ENCODE measurements at places on chromosomes 5 and 9.

- no peak for DNase-seq
Observed at GRCh38 chr5:180718810-180719453, 20.9 kb downstream of the OR2Y1 start.

GRCh38 chr5:96329886-96330529, 103.0 kb downstream of the PCSK1 start:
- DNase-seq: no peak

DNA sequence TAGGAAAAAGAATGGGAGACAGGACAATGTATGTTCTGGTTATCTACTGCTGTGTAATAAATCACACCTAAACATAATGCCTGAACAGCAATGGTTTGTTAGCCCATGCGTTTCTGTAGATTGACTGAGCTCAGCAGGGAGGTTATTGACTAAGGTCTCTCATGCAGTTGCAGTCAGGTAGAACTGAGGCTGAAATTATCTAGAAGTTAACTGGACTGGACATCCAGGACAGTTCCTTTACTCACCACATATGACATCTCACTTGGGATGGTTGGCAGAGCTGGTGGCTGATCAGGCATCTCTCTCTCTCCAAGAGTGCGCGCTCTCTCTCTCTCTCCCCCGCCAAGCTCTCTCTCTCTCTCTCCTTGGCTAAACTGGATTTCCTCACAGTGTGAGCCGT, 8.9 kb upstream of the FOXB2 start:
- DNase-seq: no peak

DNA sequence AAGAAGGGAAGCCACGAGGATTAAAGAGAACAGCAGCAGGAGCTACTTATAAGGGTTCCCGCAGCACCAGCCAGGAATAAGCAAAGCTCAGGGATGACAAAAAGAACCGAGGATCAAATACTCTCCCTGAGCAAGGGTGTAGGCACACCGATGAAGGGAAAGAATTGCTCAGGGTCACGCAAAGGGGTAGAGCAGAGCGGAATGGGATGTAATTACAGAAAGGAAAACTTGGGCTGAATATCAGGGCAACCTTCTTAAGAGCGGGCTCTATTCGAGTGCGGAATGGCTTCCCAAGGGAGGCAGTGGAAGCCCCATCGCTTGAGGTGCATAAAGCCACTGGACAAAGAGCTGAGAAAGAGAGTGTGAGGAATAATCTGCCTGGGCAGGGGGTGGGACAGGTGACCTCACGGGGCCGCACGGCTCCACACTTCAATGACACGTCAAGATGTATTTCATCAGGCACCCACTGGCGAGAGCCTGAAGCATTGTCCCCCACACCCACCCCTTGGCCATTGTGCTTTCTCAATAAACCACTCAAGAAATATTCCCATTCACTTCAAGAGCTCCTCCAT, 162.2 kb downstream of the EBF1 start:
- DNase-seq: no peak

- DNase-seq: no peak
Observed at GRCh38 chr5:125197321-125197720, 450.9 kb upstream of the ZNF608 start.

GRCh38 chr5:1789834-1790471, 9.7 kb downstream of the MRPL36 start:
- DNase-seq: no peak

DNA sequence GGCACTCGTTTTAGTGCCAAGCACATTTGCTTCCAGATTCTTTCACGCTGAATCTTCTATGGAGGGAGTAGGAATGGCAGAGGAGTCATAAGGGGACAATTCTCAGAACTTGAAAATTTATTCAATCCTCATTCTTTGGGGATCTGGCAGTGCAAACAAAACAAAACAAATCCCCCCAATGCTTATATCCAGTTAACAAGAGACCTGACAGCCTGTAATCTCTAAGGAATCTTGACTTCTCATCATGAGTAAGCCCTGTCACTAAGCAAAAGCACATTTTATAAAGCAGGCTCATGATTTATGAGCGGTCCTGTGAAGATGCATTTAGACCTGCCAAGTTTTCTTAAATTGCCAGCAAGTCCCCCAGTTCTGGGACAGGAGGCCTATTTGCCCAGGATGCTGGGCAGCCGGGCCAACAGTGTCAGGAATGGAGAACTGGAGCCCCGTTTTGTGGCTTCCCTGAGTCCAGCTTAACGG, 513.9 kb downstream of the CTNND2 start:
- no peak for DNase-seq

DNA sequence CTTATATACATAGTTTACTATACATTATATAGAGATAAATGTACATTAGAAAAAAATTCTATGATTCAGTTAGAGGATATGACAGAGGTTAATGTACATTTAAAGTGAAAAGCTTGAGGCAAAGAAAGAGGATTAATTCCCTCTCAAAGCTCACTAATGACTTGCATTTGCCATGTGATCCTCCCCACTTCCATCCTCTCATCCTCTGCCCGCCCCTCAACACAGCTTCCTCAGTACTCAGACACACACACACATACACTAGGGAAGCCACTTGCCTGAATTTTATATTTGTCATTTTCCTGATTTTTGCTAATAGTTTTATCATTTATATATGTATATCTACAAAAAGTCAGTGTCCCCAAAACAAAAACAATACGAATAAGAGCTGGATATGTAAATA, 764.5 kb downstream of the EFNA5 start:
- no peak for DNase-seq

DNA sequence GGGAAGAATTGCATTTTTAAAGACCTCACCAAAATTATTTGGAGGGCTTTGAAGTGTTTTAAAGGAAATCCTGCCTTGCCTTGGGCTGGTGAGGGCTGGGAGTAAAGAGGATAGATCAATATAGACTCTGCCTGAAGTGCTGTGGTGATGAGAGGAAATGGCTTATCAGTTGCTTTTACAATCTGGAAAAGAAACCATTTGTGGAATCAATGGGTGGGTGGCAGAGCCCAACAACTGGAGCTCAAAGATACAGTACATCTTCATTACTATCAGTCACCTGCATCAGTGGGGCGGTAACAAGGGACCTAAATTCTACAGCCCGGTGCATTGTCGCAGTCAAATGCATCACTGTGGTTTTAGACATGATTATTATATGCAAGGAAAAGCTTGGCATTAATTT, 41.5 kb upstream of the HMHB1 start:
- no peak for DNase-seq

DNA sequence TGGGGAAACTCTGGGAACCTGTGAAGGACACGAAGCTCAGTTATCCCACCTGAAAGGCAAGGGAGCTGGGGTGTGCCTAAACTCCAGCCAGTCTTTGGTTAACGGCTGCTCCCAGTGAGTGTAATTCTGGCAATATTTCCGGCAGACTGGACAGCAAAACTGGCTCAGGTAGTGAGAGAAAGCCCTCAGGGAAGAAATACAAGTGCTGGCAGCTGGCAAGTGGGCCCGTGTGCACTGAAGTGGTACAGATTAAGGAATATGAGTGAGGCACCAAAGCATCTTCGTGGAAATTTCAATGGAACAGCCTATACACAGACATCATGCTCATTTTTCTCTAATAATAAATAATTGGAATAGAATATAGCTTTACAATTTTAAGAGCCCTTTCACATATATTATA, 56.2 kb downstream of the ABHD17B start:
- no peak for DNase-seq

DNA sequence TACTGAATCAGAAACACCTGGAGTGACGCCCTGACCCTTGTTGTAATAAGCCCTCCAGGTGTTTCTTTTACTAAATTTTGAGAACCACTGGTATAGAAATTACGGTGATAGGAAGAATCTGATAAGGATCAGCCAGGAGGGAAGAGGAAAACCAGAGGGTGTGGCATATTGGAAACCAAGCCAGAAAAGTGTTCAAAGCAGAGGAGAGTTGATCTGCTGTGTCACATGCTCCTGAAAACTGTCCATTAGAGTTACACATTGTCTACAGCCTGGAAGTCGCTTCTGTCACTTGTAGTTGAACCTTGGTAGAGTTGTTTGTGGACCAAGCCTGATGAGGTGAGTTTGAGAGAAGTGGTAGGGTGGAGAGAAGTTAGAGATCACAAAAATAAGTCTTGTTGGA, 497.4 kb downstream of the ENC1 start:
- DNase-seq: no peak

- no peak for DNase-seq
Observed at GRCh38 chr5:66872736-66873331, 276.6 kb downstream of the MAST4 start.

- DNase-seq: no peak
Observed at GRCh38 chr5:45648744-45649143, 47.4 kb downstream of the HCN1 start.

GRCh38 chr9:104606152-104606551, 725 bp upstream of the OR13C2 start:
- no peak for DNase-seq

DNA sequence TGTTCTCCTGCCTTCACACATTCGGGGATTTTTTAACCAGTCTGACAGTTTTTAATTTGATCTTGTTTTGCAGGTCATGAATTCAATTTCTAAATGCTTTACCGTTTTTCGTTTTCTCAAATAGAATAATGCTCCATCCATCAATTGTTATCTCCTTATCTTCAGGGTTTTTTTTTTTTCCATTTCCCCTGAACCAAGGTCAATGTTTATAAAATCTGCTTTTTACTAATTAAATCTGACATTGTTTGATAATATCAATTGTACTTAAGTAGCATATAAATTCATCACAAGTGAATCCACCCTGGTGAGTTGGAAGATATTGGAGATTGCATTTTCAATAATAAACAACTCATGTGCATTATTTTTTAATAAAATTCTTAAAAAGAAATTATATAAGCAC, 2004.6 kb upstream of the WWC1 start:
- no peak for DNase-seq

DNA sequence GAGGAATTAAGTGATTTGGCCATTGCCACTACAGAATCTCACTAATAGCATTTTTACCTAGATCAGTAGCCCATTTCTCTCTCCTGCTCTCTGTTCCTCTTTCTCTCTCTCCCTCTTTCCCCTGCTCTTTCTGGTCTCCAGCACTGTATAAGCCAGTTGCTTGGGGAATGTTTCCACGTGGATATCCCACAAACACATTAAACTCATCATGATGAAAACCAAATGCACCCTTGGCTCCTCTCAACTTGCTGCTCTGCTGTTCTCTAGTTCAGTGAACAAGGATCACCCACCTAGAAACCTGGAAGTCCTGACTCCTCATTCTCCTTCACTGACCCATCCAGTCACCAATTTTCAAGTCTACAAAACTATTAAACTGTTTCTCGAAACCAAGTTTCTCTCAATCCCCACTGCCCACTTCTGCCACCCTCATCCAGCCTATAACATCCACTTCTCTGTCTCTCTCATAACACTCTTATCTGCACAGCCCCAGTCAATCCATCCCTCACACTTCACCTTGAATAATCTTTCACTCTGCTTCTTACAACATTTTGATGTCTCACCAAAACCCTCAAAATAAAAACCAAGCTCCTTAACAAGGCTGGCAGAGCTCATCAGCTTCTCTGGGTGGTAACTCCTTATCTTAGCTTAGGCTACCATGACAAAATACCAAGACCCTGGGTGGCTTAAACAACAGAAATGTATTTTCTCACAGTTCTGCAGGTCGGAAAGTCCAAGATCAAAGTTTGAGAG, 79.3 kb downstream of the ARL15 start:
- DNase-seq: no peak

GRCh38 chr9:72424131-72424530, 59.1 kb upstream of the ZFAND5 start:
- DNase-seq: no peak

DNA sequence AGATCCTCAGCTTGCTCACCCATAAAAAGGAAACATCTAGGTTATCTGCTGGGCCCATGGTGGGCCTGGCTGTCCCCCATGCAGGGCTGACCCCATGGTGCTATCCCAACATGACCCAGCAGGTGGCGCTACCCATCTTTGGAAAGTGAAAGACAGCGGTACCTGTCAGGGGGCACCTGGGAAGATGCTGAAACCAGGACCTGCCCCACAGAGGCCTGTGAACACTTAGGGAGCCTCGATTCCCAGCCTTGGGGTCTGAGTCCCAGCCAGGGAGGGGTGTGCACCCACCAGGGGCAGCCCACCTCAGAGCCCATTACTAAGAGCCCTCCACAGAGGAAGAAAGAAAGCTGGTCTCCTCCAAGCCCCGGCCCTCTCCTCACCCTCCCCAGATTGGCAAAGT, 46.6 kb upstream of the IPPK start:
- DNase-seq: peak; percentile 62

DNA sequence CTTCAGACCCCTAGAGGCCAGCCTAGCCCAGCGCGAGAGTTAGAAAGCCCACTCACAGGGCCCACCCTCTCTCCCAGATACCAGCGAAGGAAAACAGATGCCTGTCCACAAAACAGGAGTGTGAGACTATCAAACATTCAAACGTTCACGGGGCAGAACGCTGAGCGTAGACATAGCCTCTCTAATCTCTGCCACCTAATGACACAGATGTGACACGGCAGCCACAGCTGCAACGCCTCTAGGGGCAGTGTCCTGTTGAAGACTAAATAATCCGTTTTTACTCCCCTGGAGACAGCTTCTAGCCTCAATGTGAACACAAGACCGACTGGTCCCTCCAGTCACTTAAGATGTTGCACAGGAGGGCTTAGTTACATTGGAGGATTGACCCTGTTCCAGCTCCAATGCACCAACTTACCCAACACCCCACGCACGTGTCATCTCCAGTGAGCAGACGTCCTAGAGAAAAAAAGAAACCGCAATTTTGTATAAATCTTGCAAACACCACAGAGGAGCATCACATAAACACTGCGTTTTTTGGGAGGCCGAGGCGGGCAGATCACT, 14.3 kb downstream of the DIPK1B start:
- DNase-seq: no peak

GRCh38 chr9:133051966-133052539, 9.7 kb upstream of the CEL start:
- DNase-seq: no peak

GRCh38 chr5:124631874-124632550, 114.4 kb downstream of the ZNF608 start:
- no peak for DNase-seq

GRCh38 chr9:109013679-109014607, 644 bp upstream of the CTNNAL1 start:
- no peak for DNase-seq

- no peak for DNase-seq
Observed at GRCh38 chr5:57277085-57277484, 103.2 kb downstream of the GPBP1 start.

DNA sequence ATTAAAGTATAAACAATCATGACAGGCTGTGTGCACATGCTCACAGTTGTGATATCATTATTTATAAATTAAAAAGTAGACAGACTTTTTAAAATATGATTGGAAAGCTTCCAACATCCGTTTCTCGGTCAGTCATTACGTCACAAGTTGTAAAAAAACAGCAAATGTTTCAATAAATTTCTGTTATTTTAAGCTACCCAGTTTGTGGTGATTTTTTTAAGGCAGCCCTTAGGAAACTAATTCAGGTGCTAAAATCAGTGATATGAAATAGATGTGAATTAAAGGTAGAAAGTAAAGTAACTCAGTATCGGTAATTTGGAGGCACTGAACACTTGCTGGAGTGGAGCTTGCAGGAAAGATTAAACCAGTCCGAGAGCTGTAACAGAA, 1.2 kb downstream of the CCNH start:
- no peak for DNase-seq

DNA sequence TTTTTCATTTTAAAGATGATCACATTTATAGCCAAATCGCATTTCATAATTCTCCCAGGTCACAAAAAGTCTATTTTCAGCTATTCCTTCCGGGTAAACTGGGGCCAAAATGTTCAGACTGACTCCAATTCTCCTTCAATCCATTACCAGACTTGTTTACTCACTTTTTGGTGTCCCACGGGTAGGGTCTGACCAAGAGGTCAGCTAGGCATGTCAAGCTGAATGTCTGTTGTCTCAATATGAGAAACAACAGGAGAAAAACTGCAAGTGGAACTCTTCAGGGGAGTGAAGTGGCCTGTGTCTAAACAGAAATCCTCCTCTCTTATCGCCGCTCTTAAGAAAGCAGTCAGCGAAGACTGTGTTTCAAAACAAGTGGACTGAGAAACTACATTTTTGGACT, 171.3 kb downstream of the APBA1 start:
- DNase-seq: no peak
